ENCODE measurements at places on chromosomes 1 and 21.
A peak's percentile ranks its signal among the peaks of the same experiment; 100 is the strongest.

- no peak for DNase-seq
Measured at GRCh38 chr1:4743978-4744750, 89.8 kb downstream of the AJAP1 start.

DNA sequence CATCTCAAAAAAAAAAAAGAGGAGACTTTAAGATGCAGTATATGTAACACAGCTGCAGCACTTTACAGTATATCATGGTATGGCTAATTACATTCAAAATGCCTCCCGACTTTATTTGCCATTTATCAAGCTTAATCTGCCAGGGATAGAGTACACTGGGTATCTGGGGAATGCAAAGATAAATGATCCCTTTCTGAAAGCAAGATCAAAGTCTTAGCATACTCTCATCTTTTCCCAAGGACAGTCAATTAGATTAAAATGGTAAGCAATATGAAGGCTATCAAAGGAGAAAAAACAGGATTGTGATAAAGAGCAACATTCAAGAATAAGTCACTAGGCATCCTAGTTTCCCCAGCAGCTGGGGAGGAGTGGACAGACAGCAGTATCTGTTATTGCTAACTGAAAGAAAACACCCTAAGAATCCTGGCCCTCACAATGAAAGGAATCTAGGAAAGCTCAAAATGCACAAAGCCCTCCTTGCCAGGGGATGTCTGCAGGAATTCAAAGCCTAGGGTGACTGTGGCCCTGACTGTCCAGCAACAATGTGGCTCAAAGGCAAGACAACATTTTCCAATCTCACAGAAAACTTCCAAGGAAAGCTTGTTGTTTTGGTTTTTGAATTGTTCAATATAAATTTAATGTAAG, 56.7 kb upstream of the RAP1GAP start:
- no peak for DNase-seq

GRCh38 chr1:11524465-11525150, 45.7 kb downstream of the DISP3 start:
- no peak for DNase-seq

GRCh38 chr1:2003541-2004131, at the start of gene CFAP74:
TSS of gene CFAP74 (minus strand) at chr1:2003786. CDS start at chr1:1990956, 12,830 bp downstream.
- no peak for DNase-seq

DNA sequence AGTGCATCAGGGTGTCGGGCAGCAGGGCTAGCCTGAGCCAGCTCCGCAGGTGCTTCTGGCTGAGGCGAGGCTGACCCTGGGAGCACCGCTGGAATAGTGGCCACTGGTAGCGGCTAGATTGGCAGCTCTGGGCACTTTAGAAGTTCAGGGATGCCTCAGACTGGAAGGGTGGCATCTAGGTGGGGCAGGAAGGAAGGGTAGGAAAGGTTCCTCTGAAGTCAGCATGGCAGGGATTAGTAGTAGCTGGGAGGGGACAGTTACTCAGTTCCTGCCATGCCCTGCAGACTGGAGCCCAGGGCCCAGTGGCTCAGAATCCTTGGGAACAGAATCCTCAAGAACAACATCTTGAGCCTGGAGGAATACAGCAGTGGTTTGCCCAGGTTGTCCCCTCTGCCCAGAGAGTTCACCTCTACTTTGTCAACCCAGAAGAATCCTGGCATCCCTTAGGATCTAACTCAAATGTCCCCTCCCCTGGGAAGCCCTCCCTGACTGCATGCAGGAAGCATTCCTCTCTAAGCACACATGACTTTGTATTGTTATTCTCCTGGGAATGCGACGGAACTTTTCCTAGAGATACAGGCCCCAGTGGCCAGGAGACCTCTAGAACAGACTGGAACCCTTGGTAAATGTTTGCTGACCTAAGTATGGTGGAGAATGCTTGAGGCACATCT, 39.5 kb upstream of the BCAR3 start:
- DNase-seq = peak; percentile 31

DNA sequence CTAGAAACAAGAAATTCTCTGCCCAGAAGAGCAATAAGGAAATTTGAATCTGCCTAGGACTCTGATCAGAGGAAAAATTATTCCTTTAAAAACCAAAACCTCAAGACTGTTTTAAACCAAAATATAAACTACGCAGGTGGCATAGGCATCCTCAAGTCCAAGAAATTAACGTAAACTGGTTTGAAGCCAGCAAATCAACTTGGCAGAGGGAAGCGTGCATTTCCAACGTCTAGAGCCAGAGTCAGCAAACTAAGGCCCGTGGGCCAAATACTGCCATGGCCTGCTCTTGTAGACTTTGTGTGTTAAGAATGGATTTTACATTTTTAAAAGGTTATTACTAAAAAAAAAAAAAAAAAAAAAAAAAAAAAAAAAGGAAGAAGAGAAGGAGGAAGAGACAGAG, 67.8 kb upstream of the VTCN1 start:
- DNase-seq = no peak

- no peak for DNase-seq
Measured at GRCh38 chr1:43067233-43067745, 104.8 kb downstream of the EBNA1BP2 start.

DNA sequence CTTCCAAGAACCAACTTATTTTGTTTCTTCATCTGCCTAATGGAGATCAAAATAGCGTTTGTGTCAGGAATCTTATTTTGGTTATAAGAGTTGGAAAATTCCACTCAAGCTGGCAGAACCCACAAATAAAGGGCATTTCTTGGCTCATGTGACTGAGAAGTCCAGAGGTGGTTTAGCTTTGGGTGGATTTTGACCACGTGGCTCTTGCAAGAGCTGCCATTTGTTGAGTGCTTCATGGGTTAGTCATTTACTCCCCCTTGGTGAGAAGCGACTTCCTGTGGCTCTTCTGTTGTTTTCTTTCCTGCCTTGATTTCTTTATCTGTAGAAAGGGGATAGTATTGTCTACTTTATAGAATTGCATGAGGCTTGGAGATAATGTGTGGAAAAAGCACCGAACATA, 9.5 kb upstream of the RNF186 start:
- no peak for DNase-seq

GRCh38 chr1:116487031-116487430, 83.8 kb downstream of the CD58 start:
- no peak for DNase-seq
